ENCODE measurements at places on chromosomes 12 and 14.

- peak; percentile 48 for DNase-seq
These were observed 73.2 kb downstream of the HSD17B6 start for GRCh38 chr12:56836317-56836716.

DNA sequence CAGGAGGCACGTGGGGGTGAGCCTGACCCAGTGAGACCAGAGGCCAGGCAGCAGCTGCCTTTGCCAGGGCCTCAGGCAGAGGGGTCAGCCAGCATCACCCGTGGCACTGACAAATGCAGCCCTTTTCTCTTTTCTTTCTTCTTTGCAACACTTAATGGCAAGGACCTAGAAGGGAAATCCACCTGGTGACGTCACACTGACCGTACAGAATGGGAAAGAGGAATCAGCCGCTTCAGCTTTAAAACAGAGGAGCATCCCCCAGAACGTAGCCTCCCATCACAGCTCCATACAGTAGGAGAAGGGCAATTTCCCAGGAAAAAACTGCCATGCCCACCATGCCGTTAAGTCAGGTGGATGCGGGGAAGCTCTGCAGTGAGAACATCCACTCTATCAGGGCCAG is 228.1 kb downstream of the SLC15A4 start:
- DNase-seq = no peak

- no peak for DNase-seq
These were observed 501.7 kb downstream of the DIO2 start for GRCh38 chr14:79709573-79709972.

DNA sequence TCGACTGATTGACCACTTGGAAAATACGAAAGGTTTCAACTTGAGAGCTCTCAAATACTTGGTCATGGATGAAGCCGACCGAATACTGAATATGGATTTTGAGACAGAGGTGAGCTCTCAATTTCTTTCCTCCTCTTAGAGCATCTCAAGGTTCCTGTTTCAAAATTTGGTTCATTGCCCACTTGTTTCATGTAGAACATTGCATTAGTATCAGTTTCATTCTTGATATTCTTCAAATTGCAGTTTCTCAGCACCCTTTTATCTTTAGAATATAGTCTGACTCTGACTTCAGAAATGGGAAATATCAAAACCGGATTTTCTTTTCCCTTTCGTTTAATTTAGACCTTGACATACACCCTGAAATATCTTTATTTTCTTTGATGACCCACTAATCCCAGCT is 8.8 kb downstream of the DDX47 start:
- DNase-seq = no peak

GRCh38 chr14:28407996-28408395 is 358.6 kb upstream of the FOXG1 start:
- DNase-seq = no peak

All from fibroblast of mammary gland (primary cell).